ENCODE measurements at places on chromosomes 5 and 9.
A peak's percentile ranks its signal among the peaks of the same experiment; 100 is the strongest.

DNA sequence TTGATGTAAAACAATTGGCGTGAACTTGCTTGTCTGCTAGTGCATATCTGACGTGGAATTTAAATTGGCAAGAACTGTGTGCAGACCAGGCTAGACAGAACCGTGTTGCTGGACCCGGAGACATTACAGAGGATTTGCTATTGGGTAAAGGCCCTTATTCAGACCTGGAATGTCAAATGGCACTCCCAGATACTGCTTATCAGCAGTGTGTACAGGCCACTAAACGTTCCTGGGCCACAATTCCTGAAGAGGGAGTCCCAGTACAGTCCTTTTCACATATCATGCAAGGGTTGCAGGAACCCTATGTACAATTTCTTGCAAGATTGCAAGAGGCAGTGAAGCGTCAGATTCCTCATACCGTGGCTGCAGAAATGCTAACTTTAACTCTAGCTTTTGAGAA is 13.5 kb upstream of the MCCC2 start:
- no peak for DNase-seq

DNA sequence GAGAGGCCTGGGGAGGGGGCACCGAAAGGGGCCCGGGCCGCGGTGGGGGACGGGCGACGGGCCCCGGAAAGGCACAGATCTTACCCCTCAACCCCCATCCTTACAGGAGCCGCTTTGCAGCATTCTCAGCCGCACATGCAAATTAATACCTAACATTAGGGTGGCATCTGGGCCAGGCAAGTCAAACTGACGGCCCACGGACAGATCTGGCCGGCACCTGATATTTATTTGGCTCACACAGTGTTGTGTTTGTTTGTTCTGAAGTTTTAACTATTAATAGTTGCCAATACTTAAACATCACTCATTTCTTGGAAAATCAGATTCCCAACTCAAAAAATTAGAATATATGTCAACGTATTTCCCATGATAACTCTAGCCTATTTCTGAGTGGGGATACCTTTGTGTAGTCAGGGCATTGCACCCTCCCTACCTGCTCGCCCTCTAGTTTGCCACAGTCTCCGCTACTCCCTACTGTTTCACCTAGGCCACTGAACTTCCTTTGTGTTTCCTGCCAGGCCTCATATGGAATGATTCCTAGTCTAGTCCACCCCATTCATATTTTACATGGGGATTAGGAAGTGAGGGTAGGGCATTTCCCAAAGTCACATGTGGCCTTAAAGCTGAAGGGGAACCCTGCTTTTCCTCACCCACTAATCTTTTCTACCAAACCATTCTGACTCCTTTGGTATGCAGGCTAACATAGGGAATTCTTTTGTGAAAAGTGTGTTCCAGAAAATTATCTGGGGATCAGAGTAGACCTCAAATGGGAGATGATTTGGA is 71.9 kb upstream of the LARP1 start:
- DNase-seq, result no peak

DNA sequence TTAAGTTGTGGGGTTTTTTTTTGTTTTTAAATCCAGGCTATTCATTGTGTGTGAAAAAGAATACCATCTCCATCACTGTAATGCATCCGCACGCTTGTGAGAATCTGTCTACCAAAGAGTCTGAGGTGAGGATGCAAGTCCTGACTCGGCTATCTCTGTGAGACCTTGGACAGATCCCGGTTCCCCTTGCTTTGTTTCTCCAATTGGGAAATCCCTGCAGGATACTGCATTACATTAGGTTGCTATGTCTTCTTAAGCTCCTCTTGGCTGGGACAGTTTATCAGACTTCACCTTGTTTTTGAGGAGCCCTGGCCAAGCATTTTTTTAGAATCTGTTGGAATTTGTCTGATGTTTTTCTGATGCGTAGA is 46.8 kb downstream of the GALNT10 start:
- no peak for DNase-seq

DNA sequence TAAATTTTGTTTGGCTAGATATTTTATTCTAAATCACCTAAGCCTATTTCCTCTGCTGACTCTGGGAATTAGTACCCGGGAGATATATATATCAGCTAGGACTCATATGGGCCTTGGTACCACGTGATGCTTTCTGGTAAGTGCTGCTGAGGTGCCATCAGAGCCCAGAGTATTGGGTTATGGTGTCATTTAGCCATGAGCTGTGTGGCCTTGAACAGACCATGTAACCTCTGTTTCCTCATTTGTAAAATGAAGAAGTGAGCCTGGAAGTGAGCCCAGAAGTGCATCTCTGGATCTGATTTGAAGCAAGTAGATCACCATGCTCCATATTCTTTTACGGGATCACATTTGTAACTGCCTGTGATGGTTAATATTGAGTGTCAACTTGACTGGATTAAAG is 126.1 kb downstream of the GPBP1 start:
- no peak for DNase-seq

DNA sequence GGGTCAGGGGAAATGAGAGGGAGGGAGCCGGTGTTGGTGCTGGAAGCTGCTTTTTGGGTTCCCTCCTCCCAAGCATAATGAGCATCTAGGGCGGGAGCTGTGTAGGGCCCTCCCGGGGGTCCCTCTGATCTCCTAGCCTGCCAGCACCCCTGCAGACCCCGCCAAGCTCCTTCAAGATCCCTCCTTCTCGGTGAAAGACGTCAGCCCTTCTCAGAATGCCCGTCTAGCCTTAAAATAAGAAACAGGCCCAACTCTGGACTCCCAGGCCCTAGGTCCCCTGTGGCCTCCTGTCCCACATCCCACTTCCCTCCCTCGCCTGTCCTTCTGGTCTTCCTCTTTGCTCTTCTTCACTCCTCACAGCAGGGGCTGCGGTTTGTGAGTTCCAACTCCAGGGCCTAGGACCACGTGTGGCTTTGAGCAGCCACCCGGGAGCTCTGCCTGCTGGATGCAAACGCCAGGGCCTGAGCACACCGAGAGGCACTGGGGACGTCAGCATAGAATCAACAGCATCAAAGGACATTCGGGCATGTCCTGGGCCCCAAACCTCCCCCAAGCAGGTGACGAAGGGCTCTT is 8.8 kb upstream of the SCGB3A1 start:
- DNase-seq, result no peak

- DNase-seq, result peak; percentile 38
These were observed 545.2 kb downstream of the CSNK1G3 start for GRCh38 chr5:124056991-124057723.

DNA sequence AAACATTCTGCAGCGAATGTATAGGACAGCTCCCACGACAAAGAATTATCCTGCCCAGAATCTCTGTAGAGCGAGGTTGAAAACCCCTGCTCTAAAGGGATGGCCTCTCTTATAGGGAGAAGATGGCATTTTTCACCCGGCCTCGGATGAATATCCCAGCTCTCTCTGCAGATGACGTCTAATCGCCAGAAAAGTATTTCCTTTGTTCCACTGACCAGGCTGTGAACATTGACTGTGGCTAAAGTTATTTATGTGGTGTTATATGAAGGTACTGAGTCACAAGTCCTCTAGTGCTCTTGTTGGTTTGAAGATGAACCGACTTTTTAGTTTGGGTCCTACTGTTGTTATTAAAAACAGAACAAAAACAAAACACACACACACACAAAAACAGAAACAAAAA is 17.4 kb upstream of the RARS1 start:
- no peak for DNase-seq

GRCh38 chr5:142547445-142548380 is 138.2 kb downstream of the FGF1 start:
- no peak for DNase-seq

DNA sequence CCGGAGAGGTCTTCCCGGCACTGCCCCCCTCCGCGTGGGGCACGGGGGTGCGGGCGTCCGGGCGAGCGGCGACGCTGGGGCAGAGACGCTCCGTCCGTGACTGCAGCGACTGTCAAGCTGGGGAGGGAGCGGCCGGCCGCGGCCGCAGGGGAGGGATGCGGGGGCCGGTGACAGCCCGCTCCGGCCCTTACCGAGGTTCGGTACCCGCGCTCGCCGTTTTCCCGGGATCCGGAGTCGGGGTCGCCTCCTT is 400 bp downstream of the KDM4C start:
- no peak for DNase-seq

DNA sequence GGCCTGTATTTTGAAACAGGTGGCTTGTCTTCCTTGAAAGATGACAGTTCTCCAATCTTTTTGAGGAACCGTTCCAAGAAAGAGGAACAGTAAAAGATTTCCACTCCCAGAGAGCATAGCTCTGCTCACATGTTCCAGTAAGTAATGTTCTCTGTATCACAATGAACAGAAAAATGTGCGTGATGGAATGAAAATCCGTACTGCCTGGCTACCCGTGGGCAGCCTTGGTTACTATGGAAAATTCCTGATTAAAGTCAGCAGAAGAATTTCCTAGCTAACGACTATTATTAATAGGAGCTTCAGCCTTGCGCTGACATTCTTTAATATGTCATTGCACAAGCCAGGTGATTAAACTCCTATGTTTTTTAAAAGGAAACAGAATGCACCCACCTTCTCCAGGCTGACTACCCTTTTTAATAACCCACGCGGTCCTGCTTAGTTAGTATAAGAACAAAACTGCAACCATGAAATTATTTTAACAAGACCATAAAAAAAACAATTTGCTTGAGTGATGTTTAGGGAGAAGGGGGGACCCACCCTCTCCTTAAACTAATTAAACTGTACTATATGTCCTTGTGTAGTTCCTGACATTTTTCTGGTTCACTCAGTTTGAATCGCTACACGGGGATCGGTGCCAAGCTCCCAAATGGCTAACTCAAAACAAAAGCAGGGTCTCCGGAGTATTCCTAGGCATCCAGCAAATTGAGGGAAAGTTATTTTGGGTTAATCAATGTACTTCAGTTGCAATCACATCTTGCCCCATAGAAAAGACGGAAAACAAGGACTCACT is 54.8 kb upstream of the CPEB4 start:
- DNase-seq, result no peak

DNA sequence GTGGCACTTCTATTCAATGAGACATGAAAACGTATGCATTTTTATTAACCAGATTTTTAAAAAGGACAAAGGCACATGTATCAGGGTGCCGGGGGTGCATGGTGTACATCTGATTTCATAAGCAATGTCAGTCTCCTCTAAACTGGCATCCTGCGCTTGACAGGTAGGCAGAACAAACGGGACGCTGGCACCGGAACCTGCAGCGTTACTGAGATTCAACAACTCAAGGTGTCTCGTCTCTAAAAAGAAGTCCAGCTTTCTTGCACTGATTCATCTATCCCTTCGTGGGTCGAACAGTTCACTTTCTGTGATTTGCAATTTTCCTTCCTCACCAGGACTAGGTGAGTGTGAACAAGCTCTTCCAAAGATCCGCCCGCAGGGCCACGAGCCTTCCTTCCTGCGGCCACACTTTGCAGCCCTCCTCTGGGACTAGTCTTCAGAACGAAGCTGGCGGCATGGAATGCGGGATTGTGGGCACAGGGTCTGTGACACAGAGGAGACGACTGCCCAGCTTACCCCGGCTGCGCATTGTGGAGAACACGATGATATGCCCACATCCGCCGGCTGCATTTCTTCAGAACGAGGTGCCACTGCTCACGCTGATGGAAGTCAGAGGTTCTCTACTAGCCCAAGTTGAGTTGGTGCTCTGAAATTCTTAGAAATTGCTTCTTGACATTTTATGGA is 7.2 kb downstream of the SLC6A3 start:
- no peak for DNase-seq

DNA sequence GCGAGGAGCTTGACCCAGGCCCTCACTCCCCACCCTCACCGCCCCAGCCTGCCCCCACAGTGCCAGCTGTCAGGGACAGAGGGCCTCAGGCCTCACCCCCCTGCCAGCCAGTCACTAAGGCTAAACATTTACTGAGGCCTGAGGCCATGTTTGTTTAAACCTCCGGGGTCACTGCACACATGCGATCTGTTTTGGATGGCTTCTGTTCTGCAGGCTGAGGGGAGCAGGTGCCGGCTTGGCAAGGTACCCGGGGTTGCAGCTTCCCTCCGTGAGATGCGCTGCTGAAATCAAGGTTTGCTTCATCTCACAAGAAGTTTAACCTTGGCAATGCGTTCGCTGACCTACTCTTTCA is 103.3 kb upstream of the BOD1 start:
- DNase-seq, result no peak

- DNase-seq, result peak; percentile 26
These were observed 73.4 kb upstream of the PPARGC1B start for GRCh38 chr5:149656576-149657182.

DNA sequence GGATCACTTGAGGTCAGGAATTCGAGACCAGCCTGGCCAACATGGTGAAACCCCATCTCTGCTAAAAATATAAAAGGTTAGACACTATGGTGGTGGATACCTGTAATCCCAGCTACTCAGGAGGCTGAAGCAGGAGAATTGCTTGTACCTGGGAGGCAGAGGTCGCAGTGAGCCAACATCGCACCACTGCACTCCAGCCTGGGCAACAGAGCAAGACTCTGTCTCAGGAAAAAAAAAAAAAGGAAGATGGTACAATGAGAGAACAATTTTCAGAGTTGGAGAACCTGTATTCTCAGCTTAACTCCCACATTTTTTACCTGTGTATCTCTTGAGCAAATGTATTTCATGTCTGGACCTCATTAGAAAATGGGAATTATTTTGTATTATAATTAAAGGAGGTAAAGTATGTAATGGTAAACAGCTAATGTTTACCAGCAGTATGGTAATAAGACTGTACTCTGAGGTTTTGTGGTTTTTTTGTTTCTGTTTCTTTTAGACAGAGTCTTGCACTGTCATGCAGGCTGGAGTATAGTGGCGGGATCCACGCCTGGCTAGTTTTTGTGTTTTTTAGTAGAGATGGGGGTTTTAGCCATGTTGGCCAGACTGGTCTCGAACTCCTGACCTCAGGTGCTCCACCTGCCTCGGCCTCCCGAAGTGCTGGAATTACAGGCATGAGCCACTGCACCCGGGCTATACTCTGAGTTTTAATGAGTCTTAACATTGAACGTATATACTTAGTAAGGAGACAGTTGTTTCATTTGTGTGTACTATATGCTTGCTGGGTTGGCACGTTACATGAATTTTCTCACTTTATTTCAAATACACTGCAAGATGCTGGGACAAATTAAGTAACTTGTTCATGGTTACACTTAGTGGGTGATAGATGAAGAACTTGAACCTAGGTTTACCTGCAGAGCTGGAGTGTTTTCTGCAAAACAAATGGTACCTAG is 16.2 kb downstream of the UHRF2 start:
- DNase-seq, result no peak

GRCh38 chr9:38380872-38381534 is 11.5 kb upstream of the ALDH1B1 start:
- no peak for DNase-seq

GRCh38 chr5:169767938-169768337 is 130.9 kb downstream of the DOCK2 start:
- DNase-seq, result no peak

DNA sequence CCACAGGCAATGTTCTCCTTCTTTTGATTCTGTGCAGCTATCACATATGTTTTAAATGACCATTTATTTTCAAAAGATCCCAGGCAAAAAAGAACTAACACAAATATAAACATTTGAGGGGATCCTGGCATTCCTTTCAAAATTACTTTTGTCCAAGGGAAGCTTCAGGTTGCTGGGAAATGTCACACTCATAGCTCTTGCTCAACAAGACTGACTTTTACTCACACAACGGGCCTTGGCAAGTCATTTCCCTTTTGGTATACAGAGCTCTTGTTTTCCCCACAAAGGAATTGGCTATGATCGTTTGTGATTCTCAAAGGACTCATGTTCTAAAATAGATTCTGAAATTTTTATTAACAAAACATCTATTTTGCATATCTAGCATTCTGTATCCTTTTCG is 4.5 kb upstream of the PALM2AKAP2 start:
- peak; percentile 65 for DNase-seq
